ENCODE measurements at places on chromosomes 5 and 9. TPM values are rescaled to one million over a fixed set of nuclear protein-coding genes. Genes with fewer than 3 reads are reported as not detected.

The SPINK7 gene
- 4.2 TPM for total RNA-seq

The QRFP gene
- total RNA-seq: not detected

The PLEKHG4B gene
- under 0.01 TPM for total RNA-seq

The PCDHA1 gene
- 0.14 TPM for total RNA-seq

The ENTREP1 gene
- 2.5 TPM for total RNA-seq

The NEUROG1 gene
- total RNA-seq: not detected

The LEAP2 gene
- 0.49 TPM for total RNA-seq

The ELAVL2 gene
- 4.3 TPM for total RNA-seq

The C5orf52 gene
- total RNA-seq: not detected

The TNC gene
- total RNA-seq: 58.9 TPM

The IGIP gene
- total RNA-seq: 1.1 TPM

The WDR38 gene
- not detected for total RNA-seq

The TRPM3 gene
- not detected for total RNA-seq

The HMCN2 gene
- 0.05 TPM for total RNA-seq

The FBP1 gene
- total RNA-seq: 0.21 TPM

The SECISBP2 gene
- total RNA-seq: 15.4 TPM

The TMEM215 gene
- total RNA-seq: not detected

The C9orf85 gene
- total RNA-seq: 12.9 TPM

Data from airway epithelial cell (primary cell).